ENCODE measurements at places on chromosomes 4 and X.

DNA sequence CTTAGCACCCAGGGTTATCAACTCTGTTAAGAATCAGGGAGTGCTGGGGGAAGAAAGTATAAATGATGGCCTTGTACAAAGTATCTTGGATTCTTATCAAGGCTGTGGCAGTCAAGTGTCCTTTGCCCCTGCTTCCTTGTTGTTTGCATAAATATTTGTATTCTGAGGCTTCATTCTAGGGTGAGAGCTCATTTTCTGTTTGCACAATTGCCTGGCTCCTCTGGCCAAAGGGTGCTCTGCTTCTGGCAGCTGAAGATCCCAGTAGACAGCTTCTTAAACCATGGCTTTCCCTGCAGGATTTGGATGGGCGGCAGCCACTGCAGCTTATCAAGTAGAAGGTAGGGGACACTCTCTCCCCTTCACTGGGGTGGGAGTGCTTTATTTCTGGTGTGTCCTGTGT lies at the start of gene GBA3:
GBA3 (plus strand) TSS at position 202 of the 400 bp plus-strand sequence.
- no peak for DNase-seq

DNA sequence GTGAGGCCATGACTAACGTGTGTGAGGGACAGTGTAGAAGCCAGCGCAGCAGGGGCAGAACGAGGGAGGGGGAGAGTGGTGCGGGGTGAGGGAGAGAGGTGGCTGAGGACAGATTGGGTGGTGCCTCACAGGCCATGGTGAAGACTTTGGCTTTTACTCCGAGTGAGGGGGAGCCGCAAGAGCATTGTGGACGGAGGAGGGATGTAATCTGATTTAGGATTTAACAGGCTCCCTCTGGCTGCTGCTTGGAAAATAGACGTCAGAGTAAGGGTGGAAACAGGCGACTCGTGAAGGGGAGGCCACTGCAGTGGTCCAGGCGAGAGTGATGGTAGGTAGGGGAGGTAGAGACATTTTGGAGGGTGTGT lies 13.0 kb downstream of the PPP1R3F start:
- peak; percentile 40 for DNase-seq

- no peak for DNase-seq
These were observed 139.4 kb upstream of the TENM3 start for GRCh38 chr4:182103614-182104319.

DNA sequence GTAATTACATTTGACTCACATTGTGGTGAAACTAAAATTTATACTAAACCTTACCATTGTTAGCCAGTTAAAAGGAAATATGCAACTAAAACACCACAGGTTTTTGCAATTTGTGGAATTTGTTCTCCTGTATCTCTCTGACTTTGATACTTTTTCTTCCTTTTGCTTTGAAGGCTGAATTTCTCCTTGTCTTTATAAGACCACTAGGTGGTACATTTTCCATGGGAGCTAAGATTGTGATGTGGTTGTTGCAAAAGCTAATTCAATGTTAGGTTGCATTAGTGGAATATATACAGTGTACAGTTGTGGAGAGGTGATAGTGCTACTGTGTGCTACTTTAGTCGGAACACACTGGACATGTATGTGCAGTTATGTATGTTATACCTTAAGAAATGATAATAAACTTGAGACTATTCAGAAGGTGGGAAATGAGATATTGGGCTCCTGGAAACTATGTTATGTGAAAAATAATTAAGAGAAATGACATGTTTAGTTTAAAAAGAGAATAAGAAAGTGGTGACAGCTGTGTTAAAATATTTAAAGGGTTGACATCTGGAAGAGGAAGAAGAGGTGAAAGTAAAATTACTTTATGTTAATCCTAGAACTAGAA lies 70.3 kb downstream of the ARL9 start:
- DNase-seq = peak; percentile 21

GRCh38 chr4:63106600-63106999 lies 1302.7 kb downstream of the TECRL start:
- DNase-seq = no peak

DNA sequence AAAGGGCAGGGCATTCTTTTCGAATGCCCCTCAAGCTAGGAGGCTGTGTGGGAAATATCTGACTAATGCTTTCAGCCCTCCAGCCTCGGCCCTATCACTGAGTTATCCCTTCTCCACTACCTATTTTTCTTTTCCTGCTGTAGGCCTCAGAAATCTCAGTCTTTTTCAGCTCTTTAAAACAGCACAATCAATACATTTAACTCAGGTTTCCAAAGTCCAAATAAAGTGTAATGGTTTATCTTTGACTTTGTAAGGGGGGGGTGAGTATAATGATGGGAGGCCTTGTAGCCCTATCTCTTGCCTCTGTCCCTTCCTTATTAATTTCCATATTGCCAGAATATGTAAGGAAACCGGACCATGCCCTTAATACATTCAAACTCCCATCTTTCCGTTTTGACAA lies 1.6 kb upstream of the WNK3 start:
- no peak for DNase-seq

GRCh38 chrX:68719904-68720614 lies 72.6 kb downstream of the STARD8 start:
- no peak for DNase-seq

DNA sequence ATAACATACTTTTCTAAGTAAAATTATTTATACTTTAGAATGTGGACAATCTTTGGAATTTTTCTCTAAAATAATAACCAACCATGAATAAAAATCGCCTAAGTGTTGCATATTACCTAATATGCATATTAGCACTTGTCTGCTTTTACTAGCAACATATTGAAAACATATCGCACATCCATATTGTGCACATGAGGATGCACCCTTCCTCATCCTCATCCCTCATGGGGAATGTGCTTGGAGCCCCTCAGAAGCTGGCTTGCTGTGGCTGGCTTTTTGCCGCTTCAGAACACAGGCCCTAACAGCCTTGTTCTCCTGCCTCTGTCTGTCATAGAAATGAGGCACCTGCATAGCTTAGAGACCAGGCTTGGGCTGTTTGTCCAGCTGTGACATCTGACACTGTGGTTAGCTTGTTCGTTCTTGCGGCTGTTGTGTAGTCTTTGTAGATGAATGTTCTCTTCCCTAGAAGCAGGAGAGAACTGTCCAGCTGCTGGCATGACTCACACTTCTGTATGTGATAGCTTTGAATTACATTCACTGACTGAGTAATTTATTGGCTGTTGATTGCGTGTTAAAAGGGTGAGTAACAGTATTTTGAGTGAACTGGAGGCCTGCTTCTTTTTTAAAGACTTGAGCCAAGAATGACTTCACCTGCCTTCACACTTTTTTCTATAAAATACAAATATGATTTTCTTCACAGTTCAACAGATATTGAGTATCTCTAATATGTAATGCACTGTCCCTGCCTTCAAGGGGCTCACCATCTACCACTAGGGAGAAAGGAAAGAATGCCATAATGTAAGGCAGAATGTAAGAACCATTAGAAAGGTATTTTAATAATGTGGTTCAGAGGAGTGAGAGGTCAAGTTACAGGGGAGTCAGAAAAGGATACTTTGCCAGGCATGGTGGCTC lies 81.9 kb downstream of the HMGB2 start:
- DNase-seq = peak; percentile 75

DNA sequence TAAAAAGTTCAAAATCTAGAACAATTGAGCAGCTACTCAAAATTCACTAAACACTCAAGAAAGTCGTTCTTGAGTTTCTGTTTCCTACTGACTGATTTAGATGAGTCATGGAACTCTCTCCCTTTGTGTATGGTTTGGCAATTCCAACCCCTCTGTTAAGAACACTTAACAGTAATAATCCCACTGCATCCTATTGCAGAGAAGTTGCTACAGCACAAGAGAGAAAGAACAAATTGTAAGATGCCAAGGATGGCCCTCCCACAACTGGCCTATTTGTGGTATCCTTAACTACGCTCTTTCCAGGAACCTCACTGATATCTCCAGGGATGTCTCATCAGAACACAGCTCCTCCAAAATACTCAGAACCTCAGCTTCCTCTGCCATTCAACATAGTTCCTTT lies 701.8 kb upstream of the TENM3 start:
- no peak for DNase-seq

DNA sequence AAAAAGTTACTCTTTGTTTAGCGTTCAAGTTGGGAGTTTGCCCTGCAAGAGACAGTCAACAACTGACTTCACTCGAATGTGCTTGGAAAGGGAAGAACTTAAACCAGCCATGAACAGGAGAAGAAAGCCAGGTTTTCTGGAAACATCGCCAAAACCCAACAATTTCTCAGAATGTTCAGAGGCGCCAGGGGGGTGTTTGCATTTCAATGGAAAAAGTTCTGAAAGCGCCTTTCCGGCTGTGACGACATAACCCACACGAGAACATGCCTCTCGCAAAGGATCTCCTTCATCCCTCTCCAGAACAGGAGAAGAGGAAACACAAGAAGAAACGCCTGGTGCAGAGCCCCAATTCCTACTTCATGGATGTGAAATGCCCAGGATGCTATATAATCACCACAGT lies 78.1 kb upstream of the ADGRA3 start:
- peak; percentile 27 for DNase-seq

DNA sequence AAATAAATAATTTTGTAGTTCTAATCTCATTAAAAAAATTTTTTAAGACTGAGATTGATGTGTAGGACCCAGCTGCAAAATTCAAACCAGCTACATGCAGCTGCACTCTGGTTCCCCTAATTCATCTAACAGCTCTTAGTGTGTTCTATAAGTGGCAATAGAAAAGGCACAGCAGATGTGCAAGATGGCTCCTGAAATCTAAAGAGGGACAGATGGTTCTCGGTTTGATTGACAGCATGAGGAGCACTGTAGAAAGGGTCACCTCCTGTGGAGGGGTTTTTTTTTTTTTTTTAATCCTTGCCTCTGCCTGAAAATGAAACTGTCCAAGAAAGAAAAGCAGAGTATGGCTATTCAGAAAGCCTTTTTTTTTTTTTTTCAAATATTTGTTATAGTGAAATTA lies 16.9 kb upstream of the OCIAD1 start:
- no peak for DNase-seq

GRCh38 chrX:6941041-6941440 lies 206.5 kb upstream of the STS start:
- no peak for DNase-seq

DNA sequence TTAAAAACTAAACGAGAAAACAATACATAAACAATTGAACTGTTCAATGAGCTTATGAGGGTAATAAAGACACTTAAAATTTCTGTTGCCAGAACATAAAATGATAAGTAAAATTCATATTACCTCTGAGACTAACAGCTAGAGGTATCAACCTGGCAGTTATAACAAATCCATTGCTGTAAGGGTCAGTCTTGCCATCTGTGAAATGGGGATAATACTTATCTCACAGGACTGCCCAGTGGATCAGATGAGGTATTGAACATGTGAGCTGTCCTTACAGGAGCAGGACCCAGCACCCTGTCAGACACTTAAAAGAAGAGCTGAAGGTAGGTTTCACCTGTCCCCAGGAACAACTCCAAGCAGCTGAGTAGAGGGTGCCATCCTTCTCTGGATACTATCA lies 2.5 kb downstream of the TCEAL3 start:
- DNase-seq = no peak

GRCh38 chr4:16660656-16661055 lies 237.8 kb downstream of the LDB2 start:
- no peak for DNase-seq

DNA sequence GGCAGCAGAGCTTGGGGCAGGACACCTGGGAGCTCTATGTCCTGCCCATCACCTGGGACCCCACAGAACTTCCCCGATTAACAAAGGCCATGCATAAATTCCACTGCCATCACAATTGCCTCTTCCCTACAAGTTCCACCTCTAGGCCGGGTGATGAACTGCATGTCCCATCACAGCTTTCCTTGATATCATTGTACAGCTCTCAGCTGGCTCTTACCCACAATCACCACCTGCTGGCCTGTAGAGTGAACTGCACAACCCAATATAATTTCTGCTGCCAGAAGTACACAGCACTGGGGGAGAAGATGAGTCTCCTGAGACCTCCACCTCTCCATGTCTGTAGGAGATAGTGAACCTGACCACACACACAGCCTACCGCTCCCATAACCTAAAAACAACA lies 285.0 kb upstream of the AADAT start:
- no peak for DNase-seq

DNA sequence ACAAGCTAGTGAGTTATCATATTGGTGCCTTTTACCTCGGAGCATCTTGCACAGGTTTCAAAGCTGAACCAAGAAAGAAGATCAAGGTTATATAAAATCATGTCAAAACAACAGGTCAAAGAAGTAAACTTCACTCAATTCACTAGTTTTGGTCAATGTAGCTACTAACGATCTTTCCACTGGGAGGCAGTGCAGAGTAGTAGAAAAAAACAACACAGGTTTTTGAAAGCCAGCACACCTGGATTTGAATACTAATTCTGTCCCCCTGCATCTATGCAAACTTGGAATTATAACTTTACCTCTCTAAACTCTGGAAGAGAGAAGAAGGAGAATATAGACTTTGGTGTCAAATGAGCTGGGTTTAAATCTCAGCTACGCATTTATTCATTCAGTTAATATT lies 266.1 kb downstream of the GRIA3 start:
- no peak for DNase-seq

DNA sequence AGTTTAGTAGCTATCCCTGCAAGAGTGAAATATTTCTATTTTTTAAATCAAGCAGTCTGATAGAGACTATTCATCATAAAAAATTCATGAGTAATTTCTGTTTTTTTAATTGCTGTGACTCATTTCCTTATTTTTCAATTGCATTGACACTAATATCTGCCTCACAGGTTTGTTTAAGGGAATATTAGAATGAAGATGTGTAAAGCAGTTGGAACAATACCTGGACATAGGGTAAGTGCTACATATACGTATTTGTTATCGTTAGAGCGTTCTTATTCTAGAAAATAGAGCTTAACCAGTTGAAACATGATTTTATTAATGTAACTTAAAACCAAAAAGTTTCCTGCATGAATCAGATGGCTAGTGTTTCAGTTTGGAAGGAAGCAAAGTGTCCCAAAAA lies 2211.3 kb downstream of the PCDH7 start:
- no peak for DNase-seq

GRCh38 chr4:176638992-176639391 lies 153.7 kb downstream of the VEGFC start:
- no peak for DNase-seq

DNA sequence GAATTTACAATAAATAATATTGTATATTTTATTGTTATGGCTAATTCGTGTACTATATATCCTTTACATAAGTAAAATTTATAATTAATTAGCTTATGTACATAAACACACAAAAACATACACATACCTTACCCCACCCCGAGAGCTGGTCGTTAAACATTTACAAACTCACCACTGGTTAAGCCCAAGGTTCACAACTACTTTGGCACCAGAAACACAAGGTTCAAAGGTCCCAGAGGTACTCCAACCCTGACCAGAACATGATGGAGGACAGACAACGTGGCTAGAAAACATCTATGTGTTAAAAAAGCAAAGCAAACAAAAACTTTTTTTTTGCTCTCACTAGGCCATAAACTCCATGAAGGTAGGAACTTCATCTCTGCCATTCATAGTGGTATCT lies 37.7 kb downstream of the SLC25A5 start:
- no peak for DNase-seq

- DNase-seq = no peak
These were observed 31.0 kb downstream of the NSG1 start for GRCh38 chr4:4417886-4418285.

- DNase-seq = no peak
These were observed 139.8 kb downstream of the CLCN4 start for GRCh38 chrX:10296576-10296975.

GRCh38 chr4:70842761-70843435 lies 3.2 kb upstream of the GRSF1 start:
- DNase-seq = no peak

All from Ammon's horn (tissue), 1 donor.